ENCODE measurements at places on chromosomes 5 and 9. TPM values are rescaled to one million over a fixed set of nuclear protein-coding genes. Genes with fewer than 3 reads are reported as not detected.
A peak's percentile ranks its signal among the peaks of the same experiment; 100 is the strongest.

PCDHGB6 gene
- total RNA-seq = 7.5 TPM

- DNase-seq = no peak
- H3K36me3 ChIP-seq = no peaks in the 10 kb centered on the region
- no peak overlapping the region for H3K27ac ChIP-seq
- no peak overlapping the region for H3K4me3 ChIP-seq
- no peaks in the 10 kb centered on the region for H3K4me1 ChIP-seq
Measured at GRCh38 chr5:73365301-73365853, 83.2 kb downstream of the FOXD1 start.

DNA sequence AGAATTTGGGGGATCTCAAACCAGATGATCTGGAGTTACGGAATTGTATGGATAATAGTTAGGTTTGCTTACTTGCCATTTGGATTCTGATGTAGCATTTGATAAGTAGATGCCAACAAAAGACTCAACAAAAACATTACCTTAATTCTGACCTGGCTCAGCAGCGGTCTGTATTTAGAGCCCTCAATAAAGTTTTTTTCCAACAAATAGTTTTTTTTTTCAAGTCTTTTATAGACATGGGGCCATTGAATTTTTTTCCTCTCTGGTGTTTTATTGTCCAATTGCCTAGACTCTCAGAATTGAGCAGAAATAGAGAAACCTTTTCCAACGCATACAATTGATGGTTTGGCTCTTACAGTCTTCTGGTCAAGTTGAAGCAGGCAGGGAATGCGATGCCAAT, 192.8 kb upstream of the GAS1 start:
- no peak for DNase-seq
- no peaks in the 10 kb centered on the region for H3K27me3 ChIP-seq
- H3K27ac ChIP-seq = no peak overlapping the region
- no peaks in the 10 kb centered on the region for H3K36me3 ChIP-seq

GRCh38 chr9:33161589-33162132, 5.5 kb downstream of the B4GALT1 start:
- H3K36me3 ChIP-seq = no peaks in the 10 kb centered on the region
- H3K4me3 ChIP-seq = no peak overlapping the region
- H3K27me3 ChIP-seq = no peaks in the 10 kb centered on the region
- peak overlapping the region; percentile 99 for H3K27ac ChIP-seq

PRKAA1 gene
- total RNA-seq = 104 TPM
